EH (cell line): ENCODE measurements at places on chromosomes 4 and X.

- peak; percentile 44 for DNase-seq
Observed at GRCh38 chr4:98794565-98795205, 134.2 kb downstream of the EIF4E start.

GRCh38 chrX:1416965-1417760, 25.2 kb upstream of the SLC25A6 start:
- no peak for DNase-seq

DNA sequence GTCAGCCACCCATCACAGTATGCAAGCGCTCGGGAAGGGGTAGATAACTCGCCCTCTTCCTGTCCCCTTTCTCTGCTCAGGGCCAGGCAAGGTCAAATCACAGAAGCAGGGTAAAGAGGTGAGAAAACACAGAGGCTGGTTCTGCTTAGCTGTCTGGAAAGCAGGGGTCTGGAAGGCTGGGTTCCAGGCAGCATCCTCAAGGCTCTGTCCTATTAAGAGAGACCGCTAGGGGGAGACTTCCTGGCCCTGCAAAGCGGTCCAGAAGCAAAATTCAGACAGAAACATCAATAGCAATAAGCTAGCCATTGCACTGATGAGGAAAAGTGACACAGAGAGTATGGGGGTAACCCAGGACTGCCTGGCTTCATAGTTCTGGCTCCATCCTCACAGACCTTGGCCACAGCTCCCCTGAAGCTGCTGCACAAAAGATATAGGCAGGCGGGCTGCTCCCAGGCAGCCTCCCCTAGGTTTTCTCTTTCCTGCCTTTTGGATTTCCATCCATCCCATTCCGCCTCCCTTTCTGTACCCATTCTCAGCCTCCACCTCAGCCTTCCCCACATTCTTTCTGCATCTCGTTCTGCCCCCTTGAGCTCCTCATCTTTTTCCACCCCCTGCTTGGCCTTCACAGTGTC, 308.5 kb downstream of the EVC2 start:
- peak; percentile 50 for DNase-seq

- peak; percentile 44 for DNase-seq
Observed at GRCh38 chr4:122003335-122003734, 51.5 kb upstream of the TRPC3 start.

GRCh38 chr4:33160126-33160525, 2440.0 kb downstream of the PCDH7 start:
- peak; percentile 60 for DNase-seq

DNA sequence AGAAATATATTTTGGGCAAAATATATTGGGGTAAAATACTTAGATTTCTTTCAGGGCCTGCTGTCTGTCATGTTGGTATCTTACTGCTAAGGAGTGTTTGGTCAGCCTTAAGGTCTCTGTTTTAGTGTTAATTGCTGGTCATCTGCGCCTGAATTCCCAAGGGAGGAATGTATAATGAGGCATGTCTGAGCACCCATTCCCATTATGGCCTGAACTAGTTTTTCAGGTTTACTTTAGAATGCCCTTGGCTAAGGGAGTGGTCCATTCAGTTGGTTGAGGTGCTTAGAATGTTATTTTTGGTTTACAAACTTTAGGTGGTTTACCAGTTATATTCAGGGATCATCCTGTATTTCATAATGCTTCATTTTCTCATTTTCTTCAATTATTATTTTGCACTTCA, 125.9 kb downstream of the CFAP299 start:
- DNase-seq: no peak

DNA sequence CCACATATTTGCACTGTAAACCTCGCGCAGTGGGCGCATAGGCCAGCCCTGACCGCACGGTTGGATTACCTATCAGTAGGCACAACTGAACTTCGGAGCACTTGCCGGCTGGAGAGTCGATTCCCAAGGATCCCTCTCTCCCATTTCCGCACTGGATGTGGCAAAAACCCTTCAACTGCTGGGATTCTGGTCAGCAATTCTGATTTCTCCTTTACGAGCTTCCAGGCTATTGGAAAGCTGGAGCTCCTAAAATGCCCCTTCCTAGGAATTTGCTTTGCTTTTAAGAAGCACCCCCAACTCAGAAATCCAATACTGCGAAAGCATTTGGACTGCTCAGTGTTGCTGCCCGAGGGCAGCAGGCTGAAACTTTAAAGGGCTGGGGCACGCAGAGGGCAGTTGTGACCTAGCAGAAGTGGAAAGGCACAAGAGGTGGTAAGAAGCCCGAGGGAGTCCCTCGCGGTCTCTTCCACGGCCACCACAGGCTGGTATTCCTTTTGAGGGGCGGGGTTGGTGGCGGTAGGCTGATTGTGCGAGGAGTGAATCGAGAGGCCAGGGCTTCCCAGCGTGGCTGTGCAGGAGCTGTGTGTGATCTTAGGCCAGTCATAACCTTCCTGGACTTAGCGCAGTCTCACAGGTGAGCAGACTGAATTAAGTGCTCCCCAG, 1.6 kb downstream of the ZAR1 start:
- no peak for DNase-seq

- DNase-seq: no peak
Observed at GRCh38 chr4:55879224-55879623, 25.8 kb downstream of the EXOC1 start.

DNA sequence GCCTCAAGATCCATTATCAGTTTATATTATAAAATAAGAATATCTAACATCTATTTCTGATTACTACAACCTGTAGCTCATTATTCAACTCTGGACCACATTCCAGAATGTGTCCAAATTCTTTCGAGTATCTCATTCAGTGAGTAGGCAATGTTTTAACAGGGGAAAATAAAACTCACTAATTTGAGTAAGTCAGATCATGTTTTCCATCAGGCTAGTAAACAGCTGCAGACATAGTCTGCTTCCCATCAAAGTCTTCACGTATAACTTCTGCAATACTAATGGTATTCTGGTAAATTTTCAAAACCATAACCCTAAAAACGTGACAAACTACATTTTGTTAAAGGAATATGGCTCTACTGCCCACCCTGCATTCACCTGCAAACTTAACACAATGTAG, 31.8 kb downstream of the TBCK start:
- no peak for DNase-seq

- peak; percentile 82 for DNase-seq
Observed at GRCh38 chr4:159070742-159071141, 32.1 kb upstream of the RAPGEF2 start.

DNA sequence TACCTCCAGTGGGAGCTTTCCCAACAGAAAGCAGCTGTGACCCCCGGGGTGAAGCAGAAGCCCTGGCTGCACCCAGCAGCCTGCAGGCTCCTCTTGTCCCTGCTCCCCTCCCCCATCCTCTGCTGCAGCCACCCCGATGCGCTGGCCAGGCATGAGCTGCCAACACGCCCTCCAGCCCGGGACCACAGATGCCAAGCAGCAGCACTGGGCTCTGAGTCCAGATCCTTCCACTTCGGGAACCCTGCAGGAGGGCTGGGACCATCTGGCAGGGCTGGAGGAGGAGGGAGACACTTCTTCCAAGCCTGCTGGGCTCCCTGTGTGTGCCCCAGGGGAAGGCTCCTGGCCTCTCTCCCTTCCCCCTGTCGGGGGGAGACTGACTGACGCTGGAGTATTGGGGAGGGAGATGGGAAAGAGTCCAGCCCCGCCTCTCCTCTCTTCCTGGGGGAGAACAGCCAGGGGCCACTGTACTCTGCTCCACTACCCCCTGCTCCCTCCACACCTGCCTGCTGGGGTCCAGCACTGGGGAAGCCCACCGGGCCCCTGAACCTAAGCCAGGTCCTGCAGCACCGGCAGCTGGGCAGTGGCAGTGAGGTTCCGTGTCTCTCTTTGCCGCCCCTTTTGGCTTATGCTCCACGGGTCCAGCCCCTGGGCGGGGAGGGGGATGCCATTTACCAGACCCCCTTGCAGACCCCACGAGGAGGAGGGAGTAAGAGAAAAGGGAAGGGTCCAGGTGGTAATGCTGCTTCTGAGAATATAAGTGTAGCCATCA, 55.7 kb downstream of the PPP2R2C start:
- DNase-seq: no peak

DNA sequence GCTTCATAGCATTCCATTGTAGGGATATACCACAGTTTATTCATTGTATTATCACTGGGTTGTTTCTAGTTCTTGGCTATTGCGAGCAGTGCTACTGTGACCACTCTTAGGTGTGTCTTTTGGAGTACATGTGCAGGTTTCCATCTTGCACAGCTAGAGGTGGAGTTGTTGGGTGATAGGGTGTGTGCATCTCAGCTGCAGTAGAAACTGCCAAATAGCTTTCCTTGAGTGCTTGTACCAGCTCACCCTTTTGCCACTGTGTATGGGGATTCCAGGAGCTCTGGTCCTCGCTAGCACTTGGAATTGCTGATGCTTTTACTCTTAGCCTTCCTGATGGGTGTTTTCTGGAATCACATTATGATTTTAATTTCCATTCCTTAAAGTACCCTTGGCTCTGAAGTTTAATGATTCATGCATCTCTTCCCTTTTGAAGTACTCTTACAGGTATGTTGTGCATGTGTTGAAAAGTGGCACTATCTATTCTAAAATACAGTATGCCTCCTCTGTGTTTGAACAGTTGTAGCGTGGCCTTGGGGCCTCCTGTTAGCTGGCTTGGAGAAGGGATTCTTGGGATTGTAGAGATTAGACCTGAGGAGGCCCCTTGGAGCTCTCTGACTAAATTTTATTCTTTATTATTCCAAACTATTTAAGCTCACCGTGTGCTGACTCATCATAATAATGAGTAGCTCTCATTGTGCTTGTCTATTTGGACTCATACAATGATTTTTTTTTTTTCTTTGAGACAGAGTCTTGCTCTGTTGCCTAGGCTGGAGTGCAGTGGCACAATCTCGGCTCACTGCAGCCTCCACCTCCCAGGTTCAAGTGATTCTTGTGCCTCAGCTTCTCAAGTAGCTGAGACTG, 38.4 kb downstream of the HTT start:
- peak; percentile 15 for DNase-seq

DNA sequence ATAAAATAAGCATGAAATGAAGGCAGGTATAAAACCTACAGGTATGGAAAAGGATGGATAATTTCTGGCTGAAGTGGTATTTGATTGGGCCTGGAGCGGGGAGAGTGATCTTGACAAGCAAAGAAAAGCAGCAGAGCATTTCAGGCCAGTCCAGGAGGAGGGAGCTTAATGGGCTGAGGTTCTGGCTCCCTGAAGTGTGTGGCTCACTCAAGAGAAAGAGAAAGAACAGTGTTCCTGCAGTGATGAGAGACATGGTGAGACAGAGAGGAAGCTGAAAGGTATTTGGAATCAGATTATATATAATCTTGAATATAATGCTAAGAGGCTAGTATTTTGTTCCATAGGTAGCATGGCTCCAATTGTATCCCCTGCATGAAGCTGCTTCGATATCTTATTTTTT, 153.5 kb downstream of the MGST2 start:
- no peak for DNase-seq

GRCh38 chr4:40550196-40550595, 79.5 kb downstream of the RBM47 start:
- DNase-seq: no peak

- peak; percentile 30 for DNase-seq
Observed at GRCh38 chr4:23819041-23819511, 70.8 kb downstream of the PPARGC1A start.

DNA sequence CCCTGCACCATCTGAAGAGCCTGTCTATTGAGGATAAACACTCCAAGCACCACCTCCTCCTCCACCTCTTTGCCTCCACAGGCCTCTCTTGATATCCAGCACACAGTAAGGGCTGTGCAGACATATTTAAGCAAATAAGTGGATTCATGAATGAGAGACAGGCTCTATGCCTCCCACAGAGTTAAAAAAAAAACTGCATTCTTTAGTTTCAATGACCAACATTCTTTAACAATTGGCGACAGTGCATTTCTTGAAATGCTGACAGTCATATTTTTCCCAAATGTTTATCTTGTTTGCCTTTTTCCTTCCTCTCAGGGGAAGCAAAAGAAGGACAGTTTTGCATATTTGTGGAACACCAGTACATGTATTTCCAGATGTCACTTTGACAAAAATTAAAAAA, 38.6 kb downstream of the MXRA5 start:
- peak; percentile 44 for DNase-seq

GRCh38 chr4:1364217-1364616, 17.2 kb downstream of the UVSSA start:
- DNase-seq: no peak

DNA sequence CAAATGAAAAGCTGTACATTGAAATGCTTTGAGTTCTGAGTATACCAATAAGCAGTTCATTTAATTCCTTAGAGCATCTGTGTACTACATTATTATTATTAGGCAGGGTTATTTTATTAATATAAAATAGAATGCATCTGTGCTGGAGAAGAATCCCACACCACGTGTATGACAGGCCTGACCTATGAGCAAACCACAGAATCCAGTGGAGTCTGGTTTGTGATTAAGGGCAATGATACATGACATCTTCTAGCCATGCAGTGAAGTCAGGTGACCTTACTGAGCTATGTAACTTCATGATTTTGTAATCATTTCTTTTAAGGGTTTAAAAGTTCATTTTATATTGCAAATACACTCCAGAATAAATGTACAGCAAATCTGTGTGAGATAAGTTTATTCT, 1165.0 kb upstream of the TENM3 start:
- no peak for DNase-seq

DNA sequence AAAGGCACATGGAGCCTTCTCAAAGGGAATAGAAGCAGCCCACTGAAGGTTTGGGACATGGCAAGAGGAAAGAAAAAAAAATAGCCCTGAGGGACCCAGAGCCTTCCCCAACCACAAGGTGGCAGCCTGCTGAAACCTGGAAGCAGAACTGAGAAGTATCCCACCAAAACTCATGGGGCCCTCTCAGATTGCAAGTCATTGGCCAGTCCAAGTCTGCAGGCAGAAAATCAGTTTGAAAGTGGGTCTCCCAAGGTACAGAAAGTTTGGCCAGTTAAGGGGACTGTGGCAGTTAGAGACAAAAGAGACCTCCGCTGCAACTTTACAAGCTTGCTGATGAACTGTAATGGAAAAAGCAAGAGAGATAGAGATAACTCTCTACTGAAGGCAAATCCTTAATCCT, 155.8 kb downstream of the ANTXR2 start:
- DNase-seq: peak; percentile 69

DNA sequence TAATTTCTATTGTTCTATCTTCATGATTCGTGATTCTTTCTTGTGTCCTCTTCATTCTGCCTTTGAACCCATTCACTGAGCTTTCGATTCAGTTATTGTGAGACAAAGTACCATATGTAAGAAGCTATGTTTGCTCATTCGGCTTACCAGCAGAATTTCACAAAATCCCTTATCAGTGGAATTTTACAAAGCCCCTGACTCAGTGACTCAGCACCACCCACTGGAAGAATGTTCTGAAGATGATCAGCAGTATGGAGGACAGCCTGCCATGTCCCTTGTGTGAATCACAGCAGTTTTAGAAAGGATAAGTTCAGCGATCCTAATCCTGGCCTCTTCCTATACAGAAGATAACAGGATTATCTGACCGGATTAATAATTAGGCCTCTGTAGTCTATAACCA, 5.8 kb upstream of the UXT start:
- no peak for DNase-seq

- no peak for DNase-seq
Observed at GRCh38 chrX:43718081-43718480, 62.0 kb downstream of the MAOA start.

- DNase-seq: no peak
Observed at GRCh38 chr4:8727546-8728510, 135.3 kb downstream of the CPZ start.

DNA sequence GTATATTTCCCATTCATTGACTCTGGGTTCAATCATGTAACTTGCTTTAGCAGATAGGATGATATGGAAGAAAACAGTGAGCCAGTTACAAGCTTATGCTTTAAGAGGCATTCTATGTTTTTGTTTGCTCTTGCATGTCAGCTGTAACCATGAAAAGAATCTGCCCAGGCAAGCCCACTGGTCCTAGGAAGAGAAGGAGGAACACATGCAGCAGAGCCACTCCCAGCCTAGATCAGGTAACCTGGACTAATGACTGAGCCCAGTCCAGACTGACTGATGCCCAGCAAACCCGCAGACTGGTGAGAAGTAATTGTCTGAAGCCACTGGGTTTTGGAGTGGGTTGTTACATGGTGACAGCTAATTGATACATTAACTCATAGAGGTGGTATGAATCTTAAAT, 167.9 kb downstream of the COL4A6 start:
- no peak for DNase-seq
